NCI-H1930 (cell line): ENCODE measurements at places on chromosomes 1 and 21.

- no peak for DNase-seq
Measured at GRCh38 chr21:15809818-15810217, 80.0 kb downstream of the USP25 start.

DNA sequence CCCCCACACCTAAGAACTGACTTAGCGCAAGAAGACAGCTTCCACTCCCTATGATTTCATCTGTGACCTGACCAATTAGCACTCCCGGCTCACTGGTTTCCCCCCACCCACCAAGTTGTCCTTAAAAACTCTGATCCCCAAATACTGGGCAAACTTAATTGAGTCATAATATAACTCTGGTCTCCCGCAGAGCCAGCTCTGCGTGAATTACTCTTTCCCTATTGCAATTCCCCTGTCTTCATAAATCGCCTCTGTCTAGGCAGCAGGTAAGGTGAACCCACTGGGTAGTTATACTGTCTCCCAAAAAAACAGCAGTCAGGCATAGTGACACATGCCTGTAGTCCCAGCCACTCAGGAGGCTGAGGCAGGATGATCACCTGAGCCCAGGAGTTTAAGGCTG, 36.9 kb downstream of the ZBTB8OS start:
- DNase-seq = no peak

DNA sequence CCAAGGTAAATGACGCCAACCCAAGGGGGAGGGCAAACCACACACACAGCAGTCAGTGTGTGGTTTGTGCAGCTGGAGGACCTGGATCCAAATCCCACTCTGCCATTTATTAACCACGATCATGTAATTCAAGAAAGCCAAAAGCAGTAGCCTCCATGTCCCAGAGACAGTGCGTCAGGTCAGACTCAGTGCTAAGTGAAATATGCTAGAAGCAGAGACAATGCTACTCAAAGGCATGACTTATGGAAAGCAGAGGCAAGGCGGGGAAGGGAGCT, 13.6 kb downstream of the TTC39A start:
- DNase-seq = no peak

DNA sequence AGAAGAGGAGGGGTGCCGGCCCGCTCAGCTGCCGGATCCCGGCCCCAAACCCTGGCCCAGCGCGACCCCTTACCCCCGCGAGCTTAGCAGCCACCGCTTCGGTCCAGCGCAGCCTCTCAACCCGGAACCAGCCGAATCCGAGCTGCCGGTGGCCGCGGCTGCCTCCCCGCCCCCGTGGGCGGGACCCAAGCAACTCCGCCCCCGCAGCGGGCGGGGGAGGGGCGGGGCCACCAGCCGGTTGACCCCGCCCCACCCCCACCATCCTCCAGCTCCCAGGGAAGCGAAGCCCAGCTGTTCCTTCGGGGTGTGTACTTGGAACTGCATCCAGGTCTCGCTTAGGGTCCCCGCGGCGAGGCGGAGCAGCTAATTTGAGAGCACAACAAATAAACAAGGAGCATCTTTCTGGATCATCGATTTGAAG, at the start of gene TRIM62:
TRIM62 (minus strand) TSS at position 123 of the 421 bp plus-strand sequence. CDS start 611 bp downstream, outside the sequence.
- DNase-seq = peak; percentile 85

- DNase-seq = no peak
Measured at GRCh38 chr1:40625076-40625475, 40.4 kb downstream of the RIMS3 start.

DNA sequence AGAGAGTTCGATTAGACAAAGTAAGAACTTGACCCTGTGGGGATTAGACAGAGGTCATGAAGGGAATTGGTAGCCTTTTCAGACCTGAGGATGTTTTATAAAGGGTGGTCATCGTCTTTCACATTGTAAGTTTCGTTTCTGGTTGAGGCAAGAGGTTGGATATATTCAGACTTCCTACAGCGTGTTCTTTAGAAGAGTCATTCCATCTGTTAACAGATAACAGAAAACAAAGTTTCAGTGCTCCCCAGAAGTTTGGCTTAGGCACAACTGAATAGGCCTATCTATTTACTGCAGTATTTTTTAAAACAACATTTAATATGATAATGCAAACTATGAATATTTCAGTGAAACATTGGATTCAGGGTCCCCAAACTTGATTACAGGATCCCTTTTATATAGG, 17.1 kb upstream of the IVNS1ABP start:
- DNase-seq = no peak

DNA sequence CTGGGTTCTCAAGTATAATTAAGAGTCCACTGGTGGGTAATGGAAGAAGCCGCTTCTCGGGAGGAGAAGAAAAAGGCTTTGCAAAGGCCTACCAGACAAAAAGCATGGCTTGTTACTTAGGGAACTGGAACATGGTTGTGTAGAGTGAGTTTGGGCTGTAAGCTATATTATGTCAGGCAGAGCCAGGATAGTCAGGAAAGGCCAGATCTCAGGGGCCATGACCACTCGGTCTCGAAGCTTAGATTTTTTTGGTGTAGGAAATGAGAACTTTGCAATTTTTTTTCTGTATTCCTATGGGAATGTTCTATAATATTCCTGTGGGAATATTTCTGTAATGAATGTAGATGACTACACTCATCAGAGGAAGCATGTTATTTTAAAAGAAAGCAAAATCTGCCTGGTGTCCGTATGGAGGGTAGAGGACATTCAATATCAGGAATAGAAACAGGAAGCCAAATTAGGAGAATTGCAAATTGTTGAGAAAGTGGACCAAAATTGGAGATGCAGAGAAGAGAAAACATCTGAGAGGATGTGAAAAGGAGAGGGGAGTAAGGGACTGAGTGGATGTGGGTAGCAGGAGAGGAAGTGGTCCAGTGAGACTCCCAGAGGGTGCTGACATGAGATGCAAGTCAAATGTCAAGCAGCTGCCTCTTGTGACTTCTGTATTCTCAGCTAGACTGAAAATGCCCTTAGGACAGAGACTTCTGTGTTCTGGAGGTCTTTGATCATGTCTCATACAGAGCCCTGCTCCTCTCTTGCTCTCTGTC, 45.2 kb upstream of the HAO2 start:
- no peak for DNase-seq
